ENCODE measurements at places on chromosomes 5 and 9. TPM values are rescaled to one million over a fixed set of nuclear protein-coding genes. Genes with fewer than 3 reads are reported as not detected.

DNA sequence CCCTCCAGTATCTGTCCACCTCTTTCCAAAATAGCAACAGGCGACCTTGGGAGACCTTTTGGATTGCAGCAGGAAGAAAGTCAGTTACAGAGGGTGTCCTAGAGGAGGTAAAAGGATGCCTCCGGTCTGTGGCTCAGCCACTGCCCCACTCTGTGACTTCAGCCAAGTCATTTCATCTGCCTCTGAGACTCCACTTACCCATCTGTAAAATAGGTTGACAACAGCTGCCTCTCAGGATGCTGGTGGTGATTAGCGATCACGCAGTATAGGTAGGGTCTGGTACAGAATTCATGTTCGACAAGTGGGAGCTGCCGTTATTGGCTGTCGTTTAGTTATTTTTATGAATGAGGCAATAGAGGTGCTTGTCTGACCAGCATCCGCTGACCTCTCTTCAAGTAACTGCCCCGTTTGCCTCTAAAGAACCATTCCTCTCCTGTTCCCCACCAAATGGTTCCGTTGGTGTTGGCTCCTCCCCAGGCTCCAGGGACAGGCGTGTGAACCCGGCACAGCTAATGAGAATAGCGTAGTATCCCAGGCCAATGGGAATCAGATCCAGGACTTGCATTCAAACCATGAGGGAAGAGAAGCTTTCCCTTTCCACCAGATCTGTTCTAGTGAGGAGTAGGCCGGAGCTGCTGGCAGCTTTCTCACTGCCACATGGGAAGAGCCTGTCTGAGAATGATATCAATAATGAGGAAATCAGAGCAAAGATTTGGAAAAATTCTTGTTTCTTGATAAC lies 64.1 kb downstream of the SMIM23 start:
- DNase-seq: no peak

DNA sequence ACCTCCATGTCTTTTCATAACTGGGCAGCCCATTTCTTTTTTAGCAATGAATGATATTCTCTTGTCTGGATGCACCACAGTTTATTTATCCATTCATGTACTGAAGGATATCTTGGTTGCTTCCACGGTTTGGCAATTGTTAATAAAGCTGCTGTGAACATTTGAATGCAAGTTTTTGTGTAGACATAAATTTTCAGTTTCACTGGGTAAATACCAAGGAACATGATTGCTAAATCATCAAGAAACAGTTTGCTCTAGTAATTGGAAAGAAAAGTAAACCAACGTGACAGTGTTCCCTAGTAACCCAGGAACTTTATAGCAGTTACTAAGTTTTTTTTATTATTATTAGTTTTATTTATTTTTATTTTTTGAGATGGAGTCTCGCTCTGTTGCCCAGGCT lies 100.4 kb downstream of the VPS13A start:
- no peak for DNase-seq

DNA sequence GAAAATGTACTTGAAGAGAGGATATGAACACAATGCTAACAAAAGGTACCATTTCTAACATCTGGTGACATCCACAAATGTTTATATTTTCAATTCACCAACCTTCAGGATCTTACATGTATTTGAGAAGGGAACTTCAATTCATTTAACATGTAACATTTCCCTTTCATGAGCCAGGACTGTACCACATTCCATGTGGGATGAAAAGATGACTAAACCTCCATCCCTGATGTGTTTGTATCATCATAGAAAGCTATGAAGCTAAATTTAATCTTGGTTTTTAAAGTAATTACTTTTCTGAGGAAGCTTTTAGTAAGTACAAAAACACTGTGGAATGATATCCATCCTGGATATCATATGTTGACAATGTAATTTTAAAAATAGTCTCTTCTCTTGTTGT lies 78.2 kb upstream of the GNA14 start:
- DNase-seq: no peak

DNA sequence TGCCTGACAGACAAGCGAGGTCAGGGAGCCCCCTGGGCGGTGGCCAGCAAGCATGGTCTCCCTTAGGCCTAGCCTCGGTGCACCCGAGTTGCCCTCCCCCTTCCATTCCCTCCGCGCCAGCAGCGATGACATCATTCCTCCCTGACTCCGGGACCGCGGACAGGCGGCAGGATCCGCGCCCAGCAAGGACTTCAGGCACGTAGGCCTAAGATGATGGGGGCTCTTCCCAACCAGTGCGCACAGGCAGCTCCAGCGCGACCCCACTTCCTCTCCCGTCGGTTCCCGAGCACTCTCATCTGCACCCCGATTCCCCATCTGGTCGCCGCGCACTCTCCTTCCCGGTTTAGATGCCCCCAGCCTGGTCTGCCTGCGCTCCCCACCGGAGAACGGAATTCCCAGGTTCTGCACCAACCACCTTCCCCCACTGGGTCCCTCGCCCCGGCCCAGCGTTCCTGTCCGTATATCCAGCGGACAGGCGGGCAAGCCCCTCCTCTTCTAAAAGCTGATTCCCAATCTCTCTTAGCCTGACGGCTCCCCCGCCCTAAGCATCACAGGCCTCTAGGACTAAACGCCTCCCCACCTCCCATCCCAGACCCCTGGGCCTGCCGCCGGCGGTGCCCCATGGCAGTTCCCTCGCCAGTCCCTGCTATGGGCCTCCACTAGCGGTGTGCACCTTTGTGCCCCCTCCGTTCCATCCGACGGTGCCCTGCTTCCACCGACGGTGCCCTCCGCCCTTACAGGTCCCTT lies 931 bp downstream of the FAM219A start:
- peak; percentile 12 for DNase-seq

DNA sequence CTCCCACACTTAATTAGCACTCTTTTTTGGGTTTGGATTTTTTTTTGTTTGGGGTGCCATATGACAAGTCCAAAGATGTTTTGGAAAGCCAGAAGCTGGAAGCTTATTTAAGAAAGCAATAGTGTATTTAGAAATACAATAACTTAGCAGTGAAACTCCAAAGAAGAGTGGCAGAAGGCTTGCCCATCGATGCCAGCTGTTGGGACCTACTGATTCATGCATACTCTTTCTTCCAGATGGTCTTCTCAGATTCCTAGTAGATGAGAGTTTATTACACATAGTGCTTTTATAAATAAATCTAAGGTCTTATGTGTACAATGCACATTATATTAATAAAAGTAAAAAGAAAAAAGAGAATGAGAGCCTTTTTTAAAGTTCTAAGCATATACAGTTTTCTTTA lies 374.6 kb downstream of the OSTF1 start:
- DNase-seq: no peak

GRCh38 chr5:28397502-28397941 lies 1359.1 kb upstream of the CDH9 start:
- no peak for DNase-seq

- DNase-seq: no peak
These were observed 8.9 kb downstream of the AGXT2 start for GRCh38 chr5:35038891-35039290.

- no peak for DNase-seq
These were observed 17.2 kb upstream of the ADAMTSL1 start for GRCh38 chr9:18456624-18457237.

- DNase-seq: no peak
These were observed 2.7 kb downstream of the DAB2 start for GRCh38 chr5:39422036-39422606.

GRCh38 chr5:126640866-126641265 lies 40.1 kb downstream of the PHAX start:
- DNase-seq: no peak

GRCh38 chr5:54676481-54677340 lies 159.2 kb downstream of the SNX18 start:
- DNase-seq: no peak

DNA sequence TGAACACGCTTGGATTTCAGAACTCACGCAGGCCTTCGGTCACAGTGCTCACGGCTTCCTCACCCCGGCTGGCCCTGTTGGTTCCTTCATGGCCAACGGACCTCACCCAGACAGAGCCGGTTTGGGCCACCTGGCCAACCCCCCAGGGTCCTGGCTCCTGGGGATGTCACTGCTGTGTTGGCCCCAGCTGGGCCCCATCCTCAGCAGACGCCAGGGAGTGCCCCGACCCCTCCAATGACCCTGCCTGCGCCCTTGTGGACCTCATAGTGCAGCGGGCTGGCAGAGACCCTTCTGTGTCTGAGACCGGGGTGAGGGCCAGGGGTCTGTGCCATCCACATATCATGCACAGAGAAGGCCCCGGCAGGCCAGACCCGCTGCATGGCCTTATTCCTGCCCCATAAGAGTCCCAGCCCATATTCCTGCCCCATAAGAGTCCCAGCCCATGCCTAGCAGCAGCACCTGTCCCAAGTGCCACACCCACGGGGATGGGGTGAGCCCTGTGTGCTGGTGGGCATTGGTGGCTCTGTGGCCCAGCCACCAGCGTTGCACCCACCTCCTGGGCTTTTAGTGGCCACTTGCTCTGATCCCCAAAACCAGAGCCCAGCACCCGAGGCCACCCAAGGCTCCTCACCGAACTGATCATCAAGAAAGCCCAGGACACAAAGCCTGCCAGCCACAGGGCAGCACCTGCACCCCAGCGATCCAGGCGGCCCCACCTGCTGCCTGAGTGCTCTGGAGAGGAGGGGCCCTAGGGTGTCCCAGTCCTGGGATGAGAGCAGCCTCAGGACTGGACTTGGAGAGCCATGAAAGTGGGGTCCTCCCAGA lies 1.3 kb upstream of the LPCAT1 start:
- DNase-seq: no peak

- DNase-seq: no peak
These were observed 1.5 kb upstream of the PRDM12 start for GRCh38 chr9:130662970-130663257.

- DNase-seq: no peak
These were observed 321.4 kb upstream of the WWC1 start for GRCh38 chr5:167969998-167970397.

GRCh38 chr9:126703002-126703865 lies 89.5 kb downstream of the LMX1B start:
- DNase-seq: no peak

- no peak for DNase-seq
These were observed 60.1 kb downstream of the FBN2 start for GRCh38 chr5:128477944-128478343.

GRCh38 chr5:14036947-14037346 lies 92.5 kb upstream of the DNAH5 start:
- no peak for DNase-seq

- DNase-seq: no peak
These were observed 83.4 kb downstream of the PAPPA start for GRCh38 chr9:116236979-116237378.

DNA sequence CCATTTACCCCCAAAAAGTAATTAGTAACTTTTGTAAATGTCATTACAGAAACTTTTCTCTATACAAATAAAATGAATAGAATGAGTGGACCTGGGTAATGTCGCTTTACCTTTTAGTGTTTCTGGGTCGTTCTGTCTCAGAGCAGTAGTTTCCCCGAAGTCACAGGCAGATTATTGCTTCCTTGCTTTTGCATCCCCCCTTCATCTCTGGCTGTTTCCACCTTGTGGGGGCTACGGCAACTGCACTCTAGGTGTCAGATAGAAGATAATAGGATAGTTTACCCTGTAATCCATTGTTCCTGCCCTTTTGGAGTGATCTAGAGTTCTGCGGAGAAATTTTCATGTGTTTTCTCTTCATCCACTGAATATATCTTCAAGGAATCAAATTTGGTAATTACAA lies 68.7 kb downstream of the PRR16 start:
- no peak for DNase-seq

GRCh38 chr9:114629563-114630090 lies 18.5 kb downstream of the TMEM268 start:
- no peak for DNase-seq

DNA sequence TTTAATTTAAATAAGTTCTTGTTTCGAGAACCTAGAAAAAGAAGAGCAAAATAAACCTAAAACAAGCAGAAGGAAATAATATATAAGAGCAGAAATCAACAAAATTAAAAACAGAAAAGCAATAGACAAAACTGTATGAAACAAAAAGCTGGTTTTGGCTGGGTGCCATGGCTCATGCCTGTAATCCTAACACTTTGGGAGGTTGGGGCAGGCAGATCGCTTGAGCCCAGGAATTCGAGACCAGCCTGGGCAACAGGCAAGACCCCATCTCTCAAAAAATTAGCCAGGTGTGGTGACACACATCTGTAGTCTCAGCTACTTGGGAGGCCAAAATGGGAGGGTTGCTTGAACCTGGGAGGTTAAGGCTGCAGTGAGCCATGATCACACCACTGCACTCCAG lies 59.2 kb upstream of the OTP start:
- no peak for DNase-seq

DNA sequence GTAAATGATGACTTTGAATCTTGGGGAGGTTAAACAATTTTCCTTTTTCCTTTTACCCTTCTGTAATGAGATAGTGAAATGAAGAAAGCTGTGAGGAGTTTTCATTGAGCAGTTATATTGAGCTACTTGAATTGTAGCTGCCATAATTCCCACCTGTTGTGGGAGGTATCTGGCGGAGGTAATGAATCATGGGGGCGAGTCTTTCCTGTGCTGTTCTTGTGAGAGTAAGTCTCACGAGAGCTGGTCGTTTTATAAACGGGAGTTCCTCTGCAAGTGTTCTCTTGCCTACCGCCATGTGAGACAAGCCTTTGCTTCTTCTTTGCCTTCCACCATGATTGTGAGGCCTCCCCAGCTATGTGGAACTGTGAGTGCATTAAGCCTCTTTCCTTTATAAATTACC lies 258.4 kb downstream of the FER start:
- no peak for DNase-seq

GRCh38 chr5:74798977-74799911 lies 32.2 kb downstream of the NSA2 start:
- DNase-seq: no peak

- peak; percentile 69 for DNase-seq
These were observed 250.2 kb upstream of the PTGER4 start for GRCh38 chr5:40429258-40430100.

DNA sequence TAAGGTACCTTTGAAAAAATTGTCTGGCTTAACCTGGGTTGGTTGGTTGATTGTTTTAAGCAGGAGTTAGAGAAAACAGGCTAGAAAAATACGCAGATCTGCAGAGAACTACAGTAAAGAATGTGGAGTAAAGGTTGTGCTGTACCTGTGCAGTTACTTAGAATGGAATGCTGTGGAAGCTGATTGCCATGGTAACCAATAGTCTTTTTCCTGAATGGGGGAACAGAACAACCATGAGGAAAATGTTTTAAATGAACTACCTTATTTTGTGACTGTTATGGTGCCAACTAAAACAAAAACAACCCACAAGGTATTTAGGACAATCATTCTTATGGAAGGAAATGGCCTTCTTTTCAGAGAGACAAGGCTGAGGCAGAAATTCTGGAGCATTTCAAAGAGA lies 4.8 kb upstream of the HOMER1 start:
- no peak for DNase-seq

Gene GALNT12
- 0.38 TPM for total RNA-seq

Gene CDKN2B
- 9.9 TPM for total RNA-seq

Gene SEMA4D
- total RNA-seq: 4.9 TPM

Gene GGTA1
- 13.4 TPM for total RNA-seq

Gene PDE6A
- total RNA-seq: under 0.01 TPM

Gene SMIM15
- 33.6 TPM for total RNA-seq

Gene IL9
- not detected for total RNA-seq

Gene GABRG2
- total RNA-seq: not detected

Gene CMBL
- 3.7 TPM for total RNA-seq

Gene DCTN3
- 80.8 TPM for total RNA-seq

Gene CKS2
- 89.4 TPM for total RNA-seq

Gene TLX3
- total RNA-seq: not detected

Gene MSH3
- total RNA-seq: 6.2 TPM
